ENCODE measurements at places on chromosomes 5 and 9.

DNA sequence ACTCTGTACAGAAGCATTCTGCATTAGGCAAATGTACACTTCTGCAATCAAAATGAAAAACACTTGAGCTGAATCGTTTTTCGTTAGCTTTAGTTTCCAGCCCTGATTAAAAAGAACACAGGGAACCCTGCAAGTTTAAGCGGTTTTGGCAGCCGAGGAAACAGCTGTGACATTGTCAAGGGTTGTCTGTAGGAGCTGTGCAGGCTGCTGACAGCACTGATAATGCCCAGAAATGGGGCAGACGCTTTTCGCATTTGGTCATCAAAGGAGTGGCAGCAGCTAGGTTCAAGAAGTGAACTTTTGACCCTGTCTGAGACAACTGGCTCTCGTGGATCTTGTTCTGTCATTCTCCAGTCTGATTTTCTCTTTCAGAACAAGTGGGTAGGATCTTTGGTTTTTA lies 165.6 kb upstream of the CCDC152 start:
- DNase-seq = no peak

GRCh38 chr5:109196823-109197160 lies 213.0 kb downstream of the PJA2 start:
- no peak for DNase-seq

DNA sequence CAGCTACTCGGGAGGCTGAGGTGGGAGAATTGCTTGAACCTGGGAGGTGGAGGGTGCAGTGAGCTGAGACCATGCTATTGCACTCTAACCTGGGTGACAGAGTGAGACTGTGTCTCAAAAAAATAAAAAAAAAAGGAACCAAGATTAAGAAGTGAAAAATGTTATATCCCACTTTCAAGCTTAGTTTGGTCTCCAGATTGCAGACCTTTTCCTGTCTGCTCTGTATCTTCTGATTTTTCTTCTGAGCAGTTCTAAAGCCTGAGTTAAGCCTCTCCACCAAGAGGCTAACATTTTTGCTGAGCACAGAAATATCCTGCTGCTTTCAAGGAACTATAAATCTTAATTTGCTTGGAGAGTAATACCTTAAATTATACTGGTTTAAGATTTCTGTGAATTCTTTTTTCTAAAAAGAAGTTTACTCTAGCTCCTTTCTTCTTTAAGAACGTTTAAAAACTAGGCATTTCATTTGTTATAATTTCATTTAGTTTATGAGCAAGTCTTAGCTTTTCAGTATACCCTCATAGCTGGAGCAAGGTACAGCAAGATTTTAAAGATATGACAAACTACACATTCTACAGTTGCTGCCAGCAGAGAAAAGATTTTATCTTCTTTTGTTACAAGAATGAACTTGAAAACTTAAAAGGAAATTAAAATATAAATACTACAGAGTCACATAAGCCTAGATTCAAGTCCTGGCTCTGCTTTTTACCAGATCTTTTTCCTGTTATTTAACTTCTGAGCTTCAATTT lies 55.0 kb downstream of the GARNL3 start:
- no peak for DNase-seq

DNA sequence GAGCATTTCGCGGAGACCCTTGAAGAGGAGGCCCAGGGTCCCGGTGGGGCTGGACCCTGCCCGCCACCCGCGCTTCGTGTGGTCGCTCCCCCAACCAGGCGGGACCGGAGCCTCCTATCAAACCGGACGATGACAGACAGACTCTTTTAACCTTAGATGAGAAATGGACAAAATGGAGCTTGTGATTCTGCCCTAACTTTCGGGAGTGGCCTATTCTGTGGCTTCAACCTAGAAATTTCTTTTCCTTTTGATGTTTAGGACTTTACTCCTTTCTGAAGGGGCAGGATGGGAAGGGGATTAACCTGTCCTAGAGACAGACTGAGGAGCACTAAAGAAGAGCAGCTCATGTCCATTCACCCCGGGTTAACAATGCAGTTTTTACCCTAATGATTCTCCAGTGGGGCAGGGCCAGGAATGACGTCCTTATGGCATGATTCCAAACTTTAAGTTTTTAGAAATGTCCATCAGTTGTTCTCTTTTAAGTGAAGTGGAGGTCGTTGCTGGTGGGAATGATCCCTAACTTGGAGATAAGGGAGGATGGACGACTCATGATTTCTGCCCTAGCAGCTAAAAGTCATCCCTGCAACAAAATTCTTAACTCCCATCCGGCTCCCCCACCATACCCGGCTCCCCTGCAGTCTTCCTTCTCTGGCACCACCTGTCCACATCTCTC lies 1.0 kb downstream of the NIPSNAP3A start:
- DNase-seq = no peak

- DNase-seq = peak; percentile 3
Observed at GRCh38 chr9:107358986-107359385, 75.9 kb downstream of the RAD23B start.

- no peak for DNase-seq
Observed at GRCh38 chr5:76831110-76831452, 12.3 kb downstream of the F2RL1 start.

- DNase-seq = no peak
Observed at GRCh38 chr9:124795881-124796431, 19.0 kb downstream of the OLFML2A start.

- no peak for DNase-seq
Observed at GRCh38 chr5:157479166-157479565, 19.2 kb downstream of the NIPAL4 start.

GRCh38 chr5:168474319-168474718 lies 12.0 kb upstream of the RARS1 start:
- DNase-seq = no peak

- no peak for DNase-seq
Observed at GRCh38 chr5:21574438-21574837, 1278.7 kb downstream of the CDH12 start.

- no peak for DNase-seq
Observed at GRCh38 chr9:2740616-2741015, 23.3 kb downstream of the KCNV2 start.

DNA sequence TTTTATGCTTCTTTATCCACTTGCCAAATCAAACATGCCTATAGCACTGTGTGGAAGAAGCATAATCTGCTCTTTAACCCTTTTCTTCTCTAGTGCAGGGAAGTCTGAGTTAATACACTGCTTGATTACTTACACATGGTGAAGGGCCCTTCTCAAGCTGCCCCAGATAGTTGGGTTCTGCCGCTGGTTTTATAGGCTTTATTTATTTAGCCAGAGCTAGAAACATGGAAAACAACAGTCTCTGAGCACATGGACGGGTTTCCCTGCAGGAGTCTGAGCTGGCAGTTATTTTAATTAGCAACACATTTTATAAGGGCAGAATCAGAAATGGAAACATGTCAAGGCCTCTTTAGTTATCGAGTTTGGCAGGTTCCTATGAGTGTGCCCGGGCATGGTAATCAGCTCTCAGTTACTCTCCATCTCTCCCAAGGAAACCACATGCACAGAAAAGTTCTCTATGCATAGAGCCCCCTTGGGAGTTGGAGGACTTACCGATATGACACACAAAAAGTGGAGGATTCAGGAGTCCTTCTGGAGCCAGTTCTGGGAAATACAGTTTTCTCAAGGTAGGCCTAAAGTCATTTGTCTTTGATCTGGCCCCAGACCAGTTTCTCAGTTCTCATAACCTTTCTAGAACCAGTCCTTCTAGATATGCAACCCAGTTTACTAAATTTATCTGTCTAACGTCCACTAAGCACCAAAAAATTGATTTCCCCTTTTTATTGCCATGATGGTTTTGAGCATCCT lies 564.8 kb downstream of the ACTL7B start:
- no peak for DNase-seq

GRCh38 chr5:67248703-67249589 lies 52.3 kb upstream of the CD180 start:
- DNase-seq = no peak

DNA sequence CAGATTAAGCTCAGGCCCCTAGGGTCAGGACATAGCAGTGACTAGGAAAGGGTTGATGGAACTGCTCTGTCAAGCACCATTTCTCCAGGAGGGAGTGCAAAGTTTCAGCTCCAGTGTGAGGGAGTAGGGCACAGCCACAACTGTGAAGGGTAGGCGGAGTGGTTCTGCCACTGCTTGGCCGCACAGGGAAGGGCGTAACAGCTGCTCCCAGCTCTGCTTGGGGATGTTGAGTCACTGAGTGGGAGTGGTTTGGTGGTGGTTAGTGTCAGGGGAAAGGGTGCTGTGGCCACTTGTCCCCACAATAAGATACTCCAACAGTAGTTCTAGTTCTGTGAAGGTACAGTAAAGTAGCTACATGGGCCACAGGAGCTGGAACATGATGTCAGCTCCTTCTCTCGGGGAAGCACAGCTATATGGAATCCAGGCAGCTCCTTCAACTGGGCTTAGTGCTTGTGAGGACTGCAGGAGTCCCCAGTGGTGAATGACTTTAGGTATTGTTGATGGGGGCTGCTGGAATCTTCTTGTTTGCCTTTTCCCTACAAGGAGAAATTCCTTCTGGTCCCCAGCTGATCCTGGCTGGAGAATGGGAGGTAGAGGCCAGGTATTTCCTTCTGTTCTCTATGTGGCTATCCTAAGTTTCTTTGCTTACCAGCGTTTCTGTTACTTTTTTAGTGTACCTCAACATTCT lies 314.5 kb downstream of the SPATA31D1 start:
- DNase-seq = no peak

- peak; percentile 85 for DNase-seq
Observed at GRCh38 chr9:69168709-69169217, 5.3 kb upstream of the TJP2 start.

- no peak for DNase-seq
Observed at GRCh38 chr5:65184780-65185179, 296.9 kb downstream of the ADAMTS6 start.

GRCh38 chr5:82397741-82398320 lies 119.7 kb upstream of the RPS23 start:
- DNase-seq = no peak

- DNase-seq = no peak
Observed at GRCh38 chr9:136667214-136667939, 4.7 kb downstream of the EGFL7 start.

Measured in NCI-H510A (cell line).